ENCODE measurements at places on chromosomes 5 and 9.

GRCh38 chr9:37917801-37918664, 14.1 kb upstream of the SLC25A51 start:
- DNase-seq, result no peak

DNA sequence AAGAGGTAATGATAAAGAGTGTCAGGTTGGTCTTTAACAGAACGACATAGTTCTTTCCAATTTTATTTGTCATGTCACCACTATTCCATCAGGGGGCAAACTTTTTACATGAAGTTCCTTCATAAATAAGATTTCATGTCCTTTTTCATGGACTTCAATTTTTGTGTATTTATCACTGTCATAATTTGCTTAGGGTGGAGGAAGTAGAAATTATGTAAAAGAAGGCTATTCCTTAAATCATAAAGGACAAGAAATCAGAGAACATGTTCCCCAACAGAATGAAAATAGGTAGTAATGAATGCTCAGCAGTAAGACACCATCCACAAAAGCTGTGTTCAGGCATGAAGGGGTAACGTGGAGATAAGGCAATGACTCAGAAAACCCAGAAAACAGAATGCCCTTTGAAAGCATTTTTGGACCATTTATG, 72.7 kb downstream of the ZFAND5 start:
- DNase-seq, result no peak

GRCh38 chr5:96562614-96563013, 99.6 kb upstream of the CAST start:
- no peak for DNase-seq

- no peak for DNase-seq
Measured at GRCh38 chr9:137975936-137976565, 98.5 kb downstream of the CACNA1B start.

DNA sequence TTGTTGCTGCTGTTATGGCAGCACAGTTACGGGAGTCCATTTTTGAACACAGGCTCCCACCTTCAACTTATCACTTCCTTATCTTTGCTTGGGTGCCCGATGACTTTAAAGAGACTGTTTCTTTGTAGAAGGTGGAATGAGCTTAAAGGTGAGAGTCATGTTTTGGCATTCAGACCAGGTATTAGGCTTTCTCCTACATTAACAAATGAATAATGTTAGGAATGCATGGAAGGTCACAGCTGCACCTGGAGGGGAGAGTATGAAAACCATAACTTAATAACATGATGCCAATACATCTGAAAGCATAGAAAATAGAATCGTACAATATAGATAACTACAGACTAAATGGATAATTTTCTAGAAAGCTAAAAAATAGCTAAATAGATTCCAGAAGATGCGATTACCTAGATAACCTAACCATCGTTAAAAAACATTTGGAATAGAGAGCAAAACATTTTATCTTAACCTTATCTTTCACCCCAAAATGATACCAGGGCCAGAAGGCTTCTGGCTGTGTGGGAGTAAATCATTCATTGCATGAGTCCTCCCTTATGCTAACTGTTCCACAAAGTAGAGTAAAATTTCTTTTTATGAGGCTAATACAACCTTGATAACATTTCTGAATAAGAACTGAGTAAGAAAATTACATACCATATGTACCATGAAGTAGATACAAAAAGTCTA, 126.2 kb upstream of the ADCY2 start:
- DNase-seq, result no peak

Data from stimulated activated CD4-positive, alpha-beta T cell treated with anti-CD3 and anti-CD28 coated beads, TNF-alpha, amount 100 ng/mL, for 24 hours (primary cell).